ENCODE measurements at places on chromosomes 11 and 22.

- no peak for DNase-seq
Observed at GRCh38 chr22:40190501-40190900, 12.8 kb downstream of the TNRC6B start.

DNA sequence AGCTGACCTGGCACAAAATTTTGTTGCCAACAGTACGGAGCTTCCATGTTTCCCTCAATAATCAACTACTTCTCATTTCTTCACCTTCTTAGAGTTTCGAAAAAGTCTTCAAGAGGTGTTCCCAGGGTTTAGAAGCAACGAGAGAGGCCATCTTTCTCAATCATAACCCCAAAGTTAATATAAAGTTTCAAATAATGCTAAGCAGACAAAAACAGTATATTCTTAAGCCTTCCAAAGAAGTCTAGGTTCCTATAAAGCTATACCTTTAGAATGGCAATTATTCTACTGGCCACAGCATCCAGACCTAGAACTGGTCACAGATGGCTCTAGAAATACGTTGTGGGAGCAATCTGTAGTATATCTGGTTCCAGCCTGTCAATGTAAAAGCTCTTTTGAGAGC, 16.9 kb downstream of the DDX6 start:
- DNase-seq: no peak

GRCh38 chr11:34302046-34302921, 55.5 kb downstream of the ABTB2 start:
- DNase-seq: peak; percentile 87

- no peak for DNase-seq
Observed at GRCh38 chr11:119486691-119487259, 63.8 kb upstream of the THY1 start.

GRCh38 chr11:18669711-18670110, 28.9 kb upstream of the TMEM86A start:
- no peak for DNase-seq

DNA sequence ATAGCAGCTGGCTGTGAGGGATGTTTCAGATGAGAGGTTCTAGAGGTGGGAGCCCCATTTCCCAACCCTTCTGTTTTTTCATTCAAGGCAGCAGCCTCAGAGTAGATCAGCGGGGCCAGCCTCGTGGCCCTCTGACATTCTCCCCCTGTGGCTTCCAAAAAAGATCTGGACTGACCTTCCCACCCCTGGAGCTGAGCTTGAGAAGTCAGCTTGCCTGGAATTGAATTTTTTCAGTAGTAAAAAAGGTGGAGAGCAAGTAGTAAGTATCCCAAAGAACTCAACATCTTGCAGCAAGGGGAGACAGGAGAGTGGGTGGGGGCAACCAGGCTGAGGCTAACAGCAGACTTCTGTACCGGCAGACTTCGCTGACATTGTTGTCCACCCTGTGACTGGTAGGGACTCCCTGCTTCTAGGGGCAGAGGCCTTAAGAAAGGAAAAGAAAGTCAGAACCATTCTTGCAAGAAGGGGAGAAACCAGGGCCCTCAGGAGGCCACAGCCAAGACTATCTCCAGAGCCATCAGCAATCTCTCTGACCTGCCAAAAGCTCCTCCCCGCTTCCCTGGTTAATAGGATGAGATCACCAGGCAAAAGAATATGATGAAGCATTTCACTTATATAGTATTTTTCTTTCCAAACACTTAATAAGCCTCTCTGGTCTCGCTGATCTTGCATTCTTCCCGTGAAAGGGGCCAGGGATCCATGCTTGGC, 2.0 kb upstream of the GRIK4 start:
- DNase-seq: no peak

DNA sequence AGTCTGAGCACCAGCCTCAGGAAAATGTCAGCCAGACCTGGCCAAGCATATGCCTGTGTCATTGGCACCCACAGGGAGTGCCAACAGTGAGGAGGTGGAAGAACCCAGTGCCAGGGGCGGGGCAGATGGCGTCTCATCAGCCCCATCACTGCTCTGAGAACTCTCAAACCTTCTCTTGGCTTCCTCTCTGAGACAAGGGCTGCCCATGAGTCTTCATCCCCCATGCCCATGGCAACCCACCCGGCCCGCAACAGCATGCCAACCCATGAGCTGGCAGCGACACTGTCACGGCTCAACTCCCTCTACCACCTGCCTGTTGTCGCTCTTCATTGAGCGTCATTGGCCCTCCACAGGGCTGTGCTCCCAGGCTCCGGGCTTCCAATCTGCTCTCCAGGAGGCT, 340.5 kb downstream of the BUD13 start:
- no peak for DNase-seq
